ENCODE measurements at places on chromosomes 2 and 18. TPM values are rescaled to one million over a fixed set of nuclear protein-coding genes. Genes with fewer than 3 reads are reported as not detected.

DNA sequence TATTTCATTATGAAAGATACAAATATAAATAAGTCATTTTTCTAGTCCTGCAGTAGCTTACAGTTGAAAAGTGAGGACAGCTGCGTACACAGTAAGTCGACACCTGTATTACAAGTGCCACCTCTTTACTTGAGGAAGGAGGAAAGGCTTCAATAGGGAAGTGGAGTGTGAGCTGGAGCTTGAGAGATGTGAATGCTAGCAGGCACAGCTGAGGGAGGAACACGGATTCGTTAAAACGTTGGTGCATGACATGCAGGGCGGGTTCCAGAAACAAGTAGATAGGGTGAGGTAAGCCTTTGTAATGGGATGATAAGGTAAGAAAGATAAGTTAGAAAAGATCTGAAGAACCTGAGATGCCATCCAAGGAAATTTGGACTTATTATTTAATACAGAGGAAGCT lies 98.1 kb upstream of the CSRNP3 start:
- peaks cover 20% of the 10 kb centered on the region for H3K4me1 ChIP-seq
- peak; percentile 62 for DNase-seq
- no peak overlapping the region for H3K4me3 ChIP-seq

INO80B gene
- total RNA-seq: 39.3 TPM

DNA sequence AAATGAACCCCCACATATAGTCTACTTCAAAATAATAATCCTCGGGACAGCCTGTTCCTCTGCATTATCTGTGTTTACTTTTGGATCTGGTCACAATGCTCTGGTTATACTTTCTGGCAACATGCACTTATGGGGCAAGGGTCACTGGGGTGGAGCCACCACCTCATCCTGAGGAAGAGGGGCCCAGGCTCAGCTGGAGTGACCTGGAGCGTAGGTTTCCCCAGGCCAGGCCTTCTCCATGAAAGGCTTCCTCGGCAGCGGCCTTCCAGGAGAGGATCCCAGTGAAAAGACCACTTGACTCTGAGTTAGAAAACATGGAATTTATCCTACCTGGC lies 237.4 kb downstream of the SETBP1 start:
- DNase-seq: no peak
- no peak overlapping the region for H3K27ac ChIP-seq
- H3K36me3 ChIP-seq: no peaks in the 10 kb centered on the region

DNA sequence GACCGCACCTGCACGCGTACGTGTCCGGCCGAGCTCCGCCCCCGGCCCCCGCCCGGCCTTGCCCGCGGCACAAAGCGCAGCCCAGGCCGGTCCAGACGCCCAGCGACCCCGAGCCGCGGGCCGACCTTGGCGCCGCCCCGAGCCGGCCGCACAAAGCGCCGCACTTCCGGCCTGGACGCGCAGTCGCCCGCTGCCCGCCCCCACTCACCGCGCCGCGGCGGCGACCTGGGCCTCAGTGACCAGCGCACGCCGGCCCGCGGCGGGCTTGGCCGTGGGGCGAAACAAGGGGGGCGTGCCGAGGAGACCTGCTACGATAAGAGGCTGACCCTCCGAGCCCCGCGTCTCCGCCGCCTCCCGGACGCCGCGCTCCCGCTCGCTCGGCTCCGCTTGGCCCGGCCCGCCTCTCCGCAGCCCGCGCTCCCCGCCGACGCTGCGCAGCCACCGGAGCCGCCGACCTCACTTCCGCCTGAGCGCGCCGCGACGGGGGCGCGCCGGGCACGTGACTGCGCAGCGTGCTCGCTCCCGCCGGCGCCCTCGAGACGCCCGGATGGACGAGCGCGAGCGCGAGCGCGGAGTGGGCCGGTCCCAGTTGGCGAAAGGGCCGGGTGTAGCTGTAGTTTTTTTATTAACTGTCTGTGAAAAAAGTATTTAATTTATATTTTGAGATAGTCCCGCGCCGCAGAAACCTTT lies at the start of gene FAM168B:
Gene FAM168B, minus strand, starts transcription at position 455 of the 690 bp plus-strand sequence. CDS start 10,814 bp downstream, outside the sequence.
- peak within 1 kb of the TSS; percentile 98 for H3K27ac ChIP-seq
- H3K36me3 ChIP-seq: peaks cover 33% of the 10 kb centered on the region
- H3K4me3 ChIP-seq: peak within 1 kb of the TSS; percentile 97

DNA sequence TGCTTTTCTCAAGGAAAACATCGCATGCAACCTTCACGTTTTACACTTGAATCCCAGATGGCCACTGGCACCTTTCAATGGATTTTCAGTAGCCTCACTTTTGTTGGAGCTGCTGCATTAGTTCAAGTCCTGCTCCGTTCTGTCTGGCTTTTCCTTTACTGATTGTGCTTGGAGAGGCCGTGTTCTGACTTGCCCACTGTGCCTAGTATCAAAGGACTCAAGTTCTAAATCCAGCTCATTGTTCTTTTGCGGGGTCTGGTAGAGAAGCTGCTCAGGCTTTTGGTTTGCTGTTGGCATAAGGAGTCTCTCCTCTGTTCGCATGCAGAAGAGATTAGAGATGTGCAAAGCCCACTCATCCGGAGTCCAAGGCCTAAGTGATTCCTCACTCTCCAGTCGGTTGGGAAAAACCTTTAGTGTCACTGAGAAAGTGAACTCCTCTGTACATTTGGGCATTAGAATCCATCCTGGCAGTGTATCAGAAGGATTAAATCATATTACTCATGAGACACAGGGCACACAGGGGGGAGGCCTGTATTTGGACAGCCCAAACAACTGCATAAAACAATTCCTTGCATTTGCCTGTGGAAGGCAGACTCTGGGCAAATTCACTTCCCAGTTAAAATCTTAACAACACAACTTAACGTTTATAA lies 69.7 kb downstream of the NCK2 start:
- H3K36me3 ChIP-seq: peaks cover 23% of the 10 kb centered on the region
- H3K4me3 ChIP-seq: no peak overlapping the region
- H3K4me1 ChIP-seq: peaks cover 3% of the 10 kb centered on the region
- H3K27ac ChIP-seq: no peak overlapping the region
- H3K27me3 ChIP-seq: no peaks in the 10 kb centered on the region

DNA sequence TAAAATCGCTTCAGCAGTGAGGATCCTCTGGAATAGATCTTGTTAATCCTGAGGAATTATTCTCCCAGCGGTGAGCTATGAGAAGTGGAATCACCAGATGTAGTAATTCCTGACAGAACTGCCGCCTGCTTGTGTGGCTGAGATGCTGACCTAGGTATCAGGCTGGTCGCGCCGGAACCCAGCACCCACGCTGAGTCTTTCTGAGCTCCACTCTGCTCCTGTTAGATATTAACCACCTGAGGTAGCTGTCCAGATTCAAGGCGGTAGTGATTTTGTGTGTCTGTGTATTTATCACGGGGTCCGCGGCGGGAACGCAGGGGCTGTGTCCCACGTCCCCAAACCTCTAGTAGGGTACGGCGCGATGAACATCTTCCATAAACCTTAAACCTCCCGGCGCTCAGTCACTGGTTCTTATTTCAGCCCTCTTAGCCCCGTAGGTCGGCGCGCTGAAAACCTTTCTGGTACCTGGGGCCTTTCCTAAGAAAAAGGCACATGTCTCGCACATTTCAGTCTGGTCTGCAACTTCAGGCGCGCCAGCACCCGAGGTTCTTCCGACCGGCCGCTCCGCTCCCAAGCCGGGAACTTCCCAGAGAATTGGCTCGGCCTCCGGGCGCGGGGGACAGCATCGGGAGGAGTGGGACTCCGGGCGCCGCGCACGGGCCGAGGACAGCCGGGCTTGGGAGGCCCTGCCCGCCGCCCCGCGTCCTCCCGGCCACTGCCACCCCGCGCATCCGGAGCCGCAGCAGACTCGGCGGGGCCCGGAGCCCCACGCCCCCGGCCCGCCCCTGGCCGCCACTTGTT lies 542 bp upstream of the CNNM3 start:
- H3K4me1 ChIP-seq: peaks cover 6% of the 10 kb centered on the region
- H3K27ac ChIP-seq: no peak overlapping the region
- no peaks in the 10 kb centered on the region for H3K36me3 ChIP-seq

DNA sequence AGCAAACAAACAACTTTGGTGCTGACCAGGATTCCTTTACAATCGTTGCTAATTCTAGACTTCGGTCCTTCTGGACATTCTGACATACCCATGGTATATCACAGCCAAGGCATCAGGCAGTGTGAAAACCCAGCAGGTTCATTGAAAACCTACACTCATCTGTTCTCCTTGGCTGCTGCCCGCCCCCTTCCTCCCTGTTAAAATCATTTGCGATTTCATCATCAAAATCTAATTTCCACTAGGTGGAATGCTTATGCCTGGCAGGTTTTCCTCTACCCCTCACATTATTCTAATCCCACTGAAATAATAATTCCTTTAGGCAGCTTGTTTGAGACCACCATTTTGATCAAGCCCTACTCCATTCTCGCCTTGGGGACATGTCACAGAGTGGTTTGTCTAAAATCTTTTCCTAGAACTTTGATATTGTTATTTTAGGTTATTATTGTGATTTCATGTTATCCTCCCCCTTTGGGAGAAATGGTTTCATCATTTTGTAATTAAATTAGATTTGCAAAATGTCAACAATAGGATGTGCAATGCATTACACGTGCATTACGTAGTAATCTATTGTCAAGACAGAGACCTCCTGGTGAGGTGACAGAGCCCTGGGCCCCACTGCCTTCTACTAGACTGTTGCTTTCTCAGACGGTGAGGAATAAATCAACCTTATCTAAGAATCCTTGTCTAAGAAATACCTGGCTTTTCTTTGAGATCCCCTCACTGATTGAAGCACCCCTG lies 31.0 kb upstream of the ASPRV1 start:
- peaks cover 5% of the 10 kb centered on the region for H3K4me1 ChIP-seq
- H3K27me3 ChIP-seq: no peaks in the 10 kb centered on the region
- DNase-seq: peak; percentile 41
- no peak overlapping the region for H3K27ac ChIP-seq
- no peaks in the 10 kb centered on the region for H3K36me3 ChIP-seq
- H3K4me3 ChIP-seq: no peak overlapping the region

UGT1A8 gene
- total RNA-seq: not detected

All from endodermal cell (in vitro differentiated cells).